ENCODE measurements at places on chromosomes 2 and 18.

- DNase-seq, result no peak
Measured at GRCh38 chr2:200477667-200478131, 32.2 kb downstream of the KCTD18 start.

- DNase-seq, result no peak
Measured at GRCh38 chr2:113895301-113895700, 5.4 kb downstream of the ACTR3 start.

- no peak for DNase-seq
Measured at GRCh38 chr2:79874015-79874414, 361.2 kb downstream of the CTNNA2 start.

- no peak for DNase-seq
Measured at GRCh38 chr2:165793779-165794535, at the start of gene GALNT3. Gene GALNT3 (minus strand): TSS chr2:165794247. CDS start chr2:165770700, 23,547 bp downstream.

GRCh38 chr2:9634133-9634532 lies 3.3 kb upstream of the YWHAQ start:
- DNase-seq, result no peak

DNA sequence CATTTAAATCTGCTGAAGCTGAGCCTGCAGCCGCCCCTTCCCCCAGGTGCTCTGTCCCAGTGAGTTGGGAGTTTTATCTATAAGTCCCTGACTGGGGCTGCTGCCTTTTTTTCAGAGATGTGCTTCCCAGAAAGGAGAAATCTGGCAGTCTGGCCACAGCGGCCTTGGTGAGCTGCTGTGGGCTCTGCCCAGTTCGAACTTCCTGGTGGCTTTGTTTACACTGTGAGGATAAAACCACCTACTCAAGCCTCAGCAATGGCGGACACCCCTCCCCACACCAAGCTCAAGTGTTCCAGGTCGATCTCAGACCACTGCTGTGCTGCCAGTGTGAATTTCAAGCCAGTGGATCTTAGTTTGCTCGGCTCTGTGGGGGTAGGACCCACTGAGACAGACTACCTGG lies 97.3 kb downstream of the ACAA2 start:
- DNase-seq, result no peak

DNA sequence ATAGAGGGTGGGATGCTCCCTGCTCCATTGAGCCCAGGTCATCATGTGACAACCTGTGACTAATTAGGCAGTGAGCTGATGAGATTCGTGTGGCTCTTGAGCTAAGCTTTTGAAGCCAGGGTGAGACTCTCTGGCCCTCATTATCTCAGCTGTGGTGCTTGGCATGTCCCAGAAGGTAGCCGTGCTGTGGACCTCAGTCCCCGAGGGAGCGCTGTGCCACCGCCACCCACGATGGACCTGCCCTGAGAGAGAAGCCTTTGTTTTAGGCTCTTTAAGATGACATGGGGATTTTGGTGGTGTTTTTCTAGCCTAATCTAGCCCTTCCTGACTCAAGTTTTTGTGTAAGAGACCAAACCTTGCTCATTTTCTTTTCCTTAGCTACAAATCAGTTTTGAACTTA lies 66.4 kb downstream of the NEDD4L start:
- DNase-seq, result no peak

GRCh38 chr2:180559771-180560170 lies 420.6 kb upstream of the UBE2E3 start:
- no peak for DNase-seq

DNA sequence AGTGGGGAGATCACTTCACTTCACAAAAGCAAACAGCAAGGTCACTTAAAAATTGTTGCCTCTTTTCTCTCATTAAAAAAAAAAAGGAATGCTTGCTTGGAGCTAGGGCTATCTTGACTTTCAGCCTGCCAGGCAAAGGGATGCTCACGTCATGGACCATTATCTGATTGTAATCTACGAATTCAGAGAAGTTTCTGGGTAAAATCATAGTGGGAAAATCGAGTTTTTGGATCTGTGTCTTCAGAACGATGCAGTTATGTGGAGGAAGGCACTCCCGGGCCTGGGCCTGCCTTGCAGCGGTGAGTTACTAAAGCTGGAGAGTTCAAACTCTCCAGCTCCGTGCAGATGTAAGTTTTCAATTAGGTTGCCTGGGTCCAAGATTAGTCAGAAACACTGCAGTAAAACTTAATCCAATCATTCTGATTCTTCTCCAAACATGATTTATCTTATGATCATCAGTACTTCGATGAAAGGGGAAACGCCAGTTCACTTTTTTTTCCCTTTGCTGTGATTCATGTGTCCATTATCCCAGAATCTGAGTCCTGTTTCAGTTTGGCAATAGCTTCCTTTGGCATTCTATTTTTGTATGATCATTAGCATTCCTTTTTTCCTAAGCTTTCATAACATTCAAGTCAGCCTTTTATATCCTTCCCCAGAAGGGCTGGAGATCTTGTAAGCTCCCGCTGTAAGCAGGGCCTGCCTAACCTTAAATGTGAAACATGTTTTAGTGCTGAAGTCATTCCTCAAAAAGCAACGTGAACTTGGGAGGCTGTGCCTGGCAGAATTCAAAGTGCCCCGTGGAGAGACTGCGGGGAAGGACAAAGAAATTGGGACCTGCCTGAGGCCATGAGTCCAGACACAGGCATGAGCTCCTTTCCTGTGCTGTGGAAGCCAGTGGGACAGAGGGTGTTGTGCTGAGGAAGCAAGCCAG lies 119.3 kb upstream of the TWIST2 start:
- DNase-seq, result no peak

- DNase-seq, result no peak
Measured at GRCh38 chr18:35245719-35246317, 5.0 kb downstream of the ZNF397 start.

DNA sequence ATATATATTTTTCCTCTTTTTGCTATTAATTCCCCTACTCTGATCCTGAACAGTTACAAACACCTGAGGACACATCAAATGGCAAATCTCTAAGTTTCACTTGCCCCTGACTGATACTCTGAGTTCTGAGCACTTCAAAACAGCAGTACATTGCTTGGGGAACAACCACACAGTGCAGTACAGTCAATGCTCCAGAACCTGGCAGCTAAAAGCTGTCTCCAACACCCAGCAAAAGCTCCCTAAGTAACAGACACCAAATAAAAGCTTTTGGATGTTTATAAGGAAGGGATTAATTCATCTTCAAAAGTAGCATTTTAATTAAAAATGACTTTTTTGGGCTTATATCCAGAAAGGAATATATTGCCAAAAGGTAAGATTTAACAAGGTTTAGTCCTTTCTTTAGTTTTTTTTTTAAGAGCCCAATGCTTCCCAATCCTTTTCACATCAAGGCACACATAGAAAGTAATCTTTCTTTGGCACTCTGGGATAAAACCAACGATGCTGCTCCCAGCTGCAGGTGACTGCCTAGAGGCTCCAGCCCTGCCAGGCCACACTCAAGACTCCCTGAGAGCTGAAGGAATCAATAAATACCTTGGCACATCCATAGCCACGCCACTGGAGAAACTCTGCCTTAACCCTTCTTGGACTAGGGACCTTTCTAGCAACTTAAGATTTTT lies 164.9 kb upstream of the ZFP36L2 start:
- DNase-seq, result no peak

- no peak for DNase-seq
Measured at GRCh38 chr2:208122248-208122647, 2.1 kb downstream of the CRYGD start.

- DNase-seq, result no peak
Measured at GRCh38 chr18:24190590-24190989, 51.7 kb downstream of the CABYR start.

DNA sequence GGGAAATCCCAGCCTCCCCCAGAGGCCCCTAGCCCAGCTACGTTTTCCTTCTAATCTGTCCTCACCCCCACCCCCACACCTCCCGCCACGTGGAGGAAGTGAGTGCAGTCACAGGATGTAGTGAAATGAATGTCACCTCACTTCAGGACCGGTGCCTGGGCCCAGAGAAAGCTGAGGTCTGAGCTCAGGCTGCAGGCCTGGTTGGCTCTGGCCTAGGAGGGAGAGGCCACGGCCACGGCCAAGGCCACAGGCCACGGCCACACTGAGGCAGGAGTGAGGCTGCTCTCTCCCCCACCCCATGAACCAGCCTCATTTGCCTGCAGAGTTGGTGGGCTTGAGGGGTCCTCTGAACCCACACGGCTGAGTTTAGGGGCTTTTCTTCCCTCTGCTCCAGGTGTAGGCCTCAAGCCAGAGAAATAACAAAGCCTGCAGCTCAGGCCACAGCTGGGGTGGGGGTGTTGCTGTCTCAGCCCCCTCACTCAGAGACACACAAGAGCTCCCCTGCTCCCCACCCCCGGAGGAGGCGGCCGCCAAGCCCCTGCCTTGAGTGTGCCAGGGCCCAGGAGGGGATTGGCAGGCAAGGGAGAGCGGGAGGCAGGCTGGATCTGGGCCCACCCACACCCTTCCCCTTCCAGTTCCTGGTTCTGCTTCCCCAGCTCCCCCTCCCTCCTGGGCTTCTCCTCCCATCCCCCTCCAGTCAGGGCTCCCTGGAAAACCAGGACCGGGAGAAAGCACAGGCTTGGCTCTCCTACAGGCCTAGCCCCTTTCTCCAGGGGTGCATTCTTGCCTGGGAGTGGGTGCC lies 27.0 kb downstream of the DNMT3A start:
- DNase-seq, result peak; percentile 75

GRCh38 chr2:58644451-58644850 lies 403.3 kb upstream of the FANCL start:
- no peak for DNase-seq

DNA sequence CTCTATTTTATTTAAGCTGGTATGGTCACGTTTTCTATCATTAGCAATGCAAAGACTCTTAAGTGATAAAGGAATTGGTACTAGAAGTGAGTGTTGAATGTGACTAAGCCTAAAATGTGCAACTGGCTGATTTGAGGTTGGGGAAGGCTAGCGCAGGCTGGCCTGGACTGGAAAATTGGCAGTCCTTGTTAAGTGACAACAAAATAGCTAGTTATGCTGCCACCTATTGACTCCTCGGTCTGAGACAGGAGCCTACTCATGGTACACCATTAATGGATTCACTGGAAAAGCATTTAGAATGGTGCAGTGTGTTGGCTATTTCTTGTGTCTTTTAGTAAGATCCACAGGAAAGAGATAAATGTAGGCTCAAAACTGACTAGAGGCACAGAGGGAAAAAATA lies 5.7 kb upstream of the WIPF1 start:
- DNase-seq, result no peak

GRCh38 chr18:3016585-3017297 lies 3.8 kb upstream of the LPIN2 start:
- DNase-seq, result no peak

- DNase-seq, result no peak
Measured at GRCh38 chr18:58308463-58308862, 264.4 kb downstream of the NEDD4L start.

GRCh38 chr2:53945538-53945937 lies 25.3 kb downstream of the PSME4 start:
- DNase-seq, result no peak

- no peak for DNase-seq
Measured at GRCh38 chr18:506264-506663, 5.8 kb upstream of the COLEC12 start.

GRCh38 chr2:174235680-174236079 lies 12.7 kb downstream of the OLA1 start:
- no peak for DNase-seq

- DNase-seq, result no peak
Measured at GRCh38 chr2:163593982-163594381, 141.8 kb downstream of the FIGN start.

- DNase-seq, result peak; percentile 14
Measured at GRCh38 chr18:63098018-63098981, 221.3 kb downstream of the BCL2 start.

DNA sequence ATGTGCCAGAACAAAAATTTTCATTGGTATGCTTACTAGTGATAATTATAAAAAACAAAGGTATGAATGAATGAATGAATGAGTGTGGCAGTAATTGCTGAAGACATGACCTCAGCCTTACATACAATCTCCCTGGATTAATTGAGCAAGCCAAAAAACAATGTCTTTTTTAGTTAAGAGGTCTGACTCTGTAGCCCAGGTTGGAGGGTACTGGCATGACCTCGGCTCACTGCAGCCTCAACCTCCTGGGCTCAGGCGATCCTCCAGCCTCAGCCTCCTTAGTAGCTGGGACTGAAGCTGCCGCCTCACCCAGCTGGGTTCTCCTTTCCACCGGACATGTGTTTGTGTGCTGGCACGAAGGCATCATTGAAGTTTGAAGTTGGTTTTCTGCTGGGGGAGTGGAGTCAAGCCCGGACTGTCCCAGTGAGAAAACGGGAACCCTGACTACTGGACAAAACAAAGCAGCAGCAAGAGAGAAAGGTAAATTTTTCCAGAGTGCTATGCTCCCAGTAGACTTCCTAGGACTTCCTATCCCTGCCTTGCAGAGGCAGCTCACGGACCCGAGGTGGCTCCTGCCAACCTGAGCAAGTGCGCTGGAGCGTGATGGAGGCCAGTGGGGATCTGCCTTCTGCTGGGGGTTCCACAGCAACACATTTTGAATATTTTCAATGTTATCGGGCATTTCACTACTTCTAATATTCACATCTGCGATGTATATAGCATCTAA lies 6.4 kb upstream of the IMP4 start:
- DNase-seq, result no peak

GRCh38 chr2:147181351-147182029 lies 663.3 kb upstream of the ACVR2A start:
- no peak for DNase-seq

DNA sequence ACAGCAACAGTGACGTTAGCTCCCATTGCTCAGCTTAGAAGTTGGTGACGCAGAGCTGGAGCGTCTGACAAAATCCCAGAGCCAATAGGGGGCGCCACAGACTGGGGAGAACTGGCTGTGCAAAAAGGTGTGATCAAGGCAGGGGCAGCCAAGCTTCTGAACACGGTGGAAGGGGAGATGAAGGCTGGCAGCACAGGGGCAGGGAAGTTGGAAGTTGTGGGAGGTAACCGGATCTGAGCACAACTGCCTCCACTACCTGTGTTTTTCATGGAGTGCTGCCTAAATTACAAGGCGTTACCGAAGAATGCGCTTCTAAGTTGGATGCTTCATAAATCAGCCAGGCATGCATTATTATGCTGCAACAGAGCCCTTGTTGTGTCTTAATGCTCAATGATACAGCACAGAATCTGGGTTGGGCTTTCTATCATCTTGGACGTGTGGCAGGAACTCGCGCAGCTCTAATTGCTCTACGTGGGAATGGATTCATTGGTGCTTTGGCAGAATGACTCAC lies 370.0 kb downstream of the SLC4A3 start:
- DNase-seq, result no peak

GRCh38 chr2:237892478-237892877 lies 33.1 kb downstream of the RAMP1 start:
- peak; percentile 83 for DNase-seq

DNA sequence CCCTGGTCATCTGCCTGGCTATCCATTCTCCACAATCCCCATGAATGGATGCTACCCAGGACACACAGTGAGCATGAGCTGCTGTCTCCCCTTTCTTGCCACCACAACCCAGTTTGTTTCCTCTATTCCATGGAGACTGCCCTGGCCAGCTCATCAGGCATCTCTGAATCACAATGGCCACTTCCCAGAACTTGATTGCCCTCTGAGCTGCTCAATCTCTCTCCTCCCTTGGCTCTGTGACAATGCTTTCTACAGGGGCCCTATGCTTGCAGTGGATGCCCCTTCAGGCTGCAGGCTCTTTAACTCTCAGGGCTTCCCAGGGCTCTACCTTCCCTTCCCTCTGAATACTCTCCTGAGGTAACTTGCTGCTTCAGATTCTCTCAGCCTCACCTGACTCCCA lies 14.4 kb upstream of the SLC4A5 start:
- no peak for DNase-seq

GRCh38 chr2:9370746-9371145 lies 52.6 kb downstream of the ITGB1BP1 start:
- no peak for DNase-seq

GRCh38 chr2:146532009-146532408 lies 1312.8 kb upstream of the ACVR2A start:
- DNase-seq, result no peak

GRCh38 chr2:189506514-189506976 lies 65.3 kb downstream of the WDR75 start:
- DNase-seq, result peak; percentile 50

GRCh38 chr18:61413396-61413795 lies 80.2 kb downstream of the CDH20 start:
- no peak for DNase-seq
